ENCODE measurements at places on chromosomes 16 and 17.

DNA sequence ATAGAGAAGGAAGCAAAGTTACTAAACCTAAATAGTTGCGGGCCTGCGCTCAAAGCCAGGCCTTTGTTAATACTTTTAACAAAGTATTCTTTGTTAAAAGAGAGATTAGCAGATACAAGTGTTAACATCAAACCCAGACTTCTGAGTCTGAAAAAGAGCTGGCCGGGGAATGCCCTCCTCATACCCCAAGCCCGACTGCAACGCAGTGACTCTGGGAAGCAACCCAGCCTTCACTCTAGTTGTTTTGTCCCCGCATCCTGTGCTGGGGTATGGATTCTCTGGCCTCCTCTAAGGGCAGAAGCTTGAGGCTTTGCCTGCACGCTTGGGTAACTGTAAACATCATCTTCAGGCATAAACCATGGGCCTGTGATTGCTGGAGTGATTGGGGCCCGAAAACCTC lies 48.3 kb downstream of the ADCY7 start:
- no peak for DNase-seq

DNA sequence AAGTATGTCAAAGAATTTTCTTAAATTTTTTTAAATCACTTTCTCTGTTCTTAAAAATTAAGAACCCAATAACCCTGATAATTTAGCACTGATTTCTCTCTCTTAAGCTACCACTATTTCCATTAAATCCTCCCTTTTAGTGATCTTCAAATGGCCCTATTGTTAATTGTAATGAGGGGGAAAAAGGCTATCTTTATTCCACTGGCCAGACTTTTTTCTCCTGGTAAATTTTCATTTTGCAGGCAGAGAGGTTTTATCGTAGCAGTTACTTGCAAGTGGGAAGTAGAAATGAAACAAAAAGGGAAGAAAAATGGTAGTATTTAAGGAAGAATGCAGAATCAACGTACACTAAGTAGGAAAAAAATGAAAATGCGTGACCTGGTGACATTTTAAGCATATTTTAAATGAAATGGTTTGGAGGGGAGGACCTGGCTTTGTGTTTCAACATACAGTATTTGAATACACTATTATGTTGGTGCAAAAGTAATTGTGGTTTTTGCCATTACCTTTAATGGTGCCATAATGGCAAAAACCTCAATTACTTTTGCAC lies 224.9 kb downstream of the TANC2 start:
- DNase-seq, result no peak

DNA sequence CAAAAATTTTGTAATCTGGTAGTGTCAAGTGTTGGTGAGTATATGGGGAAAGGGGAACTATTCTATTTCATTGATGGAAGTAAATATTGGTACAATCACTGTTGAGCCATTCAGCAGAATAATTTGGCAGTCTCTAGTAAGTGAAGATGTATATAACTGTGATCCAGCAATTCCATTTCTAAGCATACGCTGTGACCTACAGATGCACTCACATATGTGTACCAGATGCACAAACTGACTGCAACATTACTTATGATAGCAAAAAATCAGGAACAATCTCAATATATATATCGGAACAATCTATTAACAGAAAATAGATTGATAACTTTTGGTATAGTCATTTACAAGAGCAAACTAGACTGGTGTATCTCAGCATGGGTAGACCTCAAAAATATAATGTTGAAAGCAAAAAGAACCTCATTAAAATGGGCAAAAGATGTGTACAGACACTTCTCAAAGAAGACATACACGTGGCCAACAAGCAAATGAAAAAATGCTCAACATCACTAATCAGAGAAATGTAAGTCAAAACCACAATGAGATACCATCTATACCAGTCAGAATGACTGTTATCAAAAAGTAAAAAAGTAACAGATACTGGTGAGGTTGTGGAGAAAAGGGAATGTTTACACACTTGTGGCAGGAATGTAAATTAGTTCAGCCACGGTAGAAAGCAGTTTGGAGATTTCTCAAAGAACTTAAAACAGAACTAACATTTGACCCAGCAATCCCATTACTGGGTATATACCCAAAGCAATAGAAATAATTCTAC lies 20.7 kb downstream of the ADAP2 start:
- DNase-seq, result no peak

GRCh38 chr17:64213995-64214811 lies 48.9 kb downstream of the TEX2 start:
- no peak for DNase-seq

- peak; percentile 67 for DNase-seq
Observed at GRCh38 chr17:50139950-50140885, 10.3 kb upstream of the SAMD14 start.

GRCh38 chr16:4053301-4053845 lies 62.9 kb downstream of the ADCY9 start:
- DNase-seq, result peak; percentile 92
